ENCODE measurements at places on chromosomes 1 and 21. TPM values are rescaled to one million over a fixed set of nuclear protein-coding genes. Genes with fewer than 3 reads are reported as not detected.
A peak's percentile ranks its signal among the peaks of the same experiment; 100 is the strongest.

DNA sequence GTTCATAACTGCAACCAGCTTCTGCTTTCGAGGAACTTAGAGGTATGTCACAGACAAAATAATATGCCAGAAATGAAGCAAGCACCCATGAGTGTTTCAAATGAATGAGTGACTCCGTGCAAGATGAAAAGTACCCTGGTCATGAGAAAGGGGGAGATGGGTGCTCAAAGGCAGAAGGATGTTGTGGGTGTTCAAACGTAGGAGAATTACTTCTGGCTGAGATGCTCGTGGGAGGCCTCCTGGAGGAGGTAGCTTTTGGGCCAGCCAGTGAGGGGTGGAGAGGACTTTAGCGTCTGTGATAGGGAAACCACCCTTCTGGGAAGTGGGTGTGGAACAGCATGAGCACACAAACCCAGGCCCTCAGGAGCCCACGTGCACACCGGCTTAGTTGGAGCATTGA is 113.8 kb downstream of the SYF2 start:
- no peak for DNase-seq

LHX8 gene
- total RNA-seq = not detected

KRTAP13-2 gene
- not detected for total RNA-seq

- DNase-seq = no peak
These were observed 139.7 kb upstream of the ERRFI1 start for GRCh38 chr1:8165595-8166360.

- DNase-seq = no peak
These were observed 20.5 kb upstream of the COQ8A start for GRCh38 chr1:226919587-226919986.

- peak; percentile 81 for DNase-seq
These were observed 74.6 kb downstream of the DMRTA2 start for GRCh38 chr1:50348449-50349241.

ILDR2 gene
- 0.25 TPM for total RNA-seq

ADAMTS4 gene
- 3.1 TPM for total RNA-seq

GRCh38 chr1:51417496-51418383 is 87.4 kb upstream of the TTC39A start:
- peak; percentile 32 for DNase-seq

FRRS1 gene
- total RNA-seq = 17.1 TPM

DNA sequence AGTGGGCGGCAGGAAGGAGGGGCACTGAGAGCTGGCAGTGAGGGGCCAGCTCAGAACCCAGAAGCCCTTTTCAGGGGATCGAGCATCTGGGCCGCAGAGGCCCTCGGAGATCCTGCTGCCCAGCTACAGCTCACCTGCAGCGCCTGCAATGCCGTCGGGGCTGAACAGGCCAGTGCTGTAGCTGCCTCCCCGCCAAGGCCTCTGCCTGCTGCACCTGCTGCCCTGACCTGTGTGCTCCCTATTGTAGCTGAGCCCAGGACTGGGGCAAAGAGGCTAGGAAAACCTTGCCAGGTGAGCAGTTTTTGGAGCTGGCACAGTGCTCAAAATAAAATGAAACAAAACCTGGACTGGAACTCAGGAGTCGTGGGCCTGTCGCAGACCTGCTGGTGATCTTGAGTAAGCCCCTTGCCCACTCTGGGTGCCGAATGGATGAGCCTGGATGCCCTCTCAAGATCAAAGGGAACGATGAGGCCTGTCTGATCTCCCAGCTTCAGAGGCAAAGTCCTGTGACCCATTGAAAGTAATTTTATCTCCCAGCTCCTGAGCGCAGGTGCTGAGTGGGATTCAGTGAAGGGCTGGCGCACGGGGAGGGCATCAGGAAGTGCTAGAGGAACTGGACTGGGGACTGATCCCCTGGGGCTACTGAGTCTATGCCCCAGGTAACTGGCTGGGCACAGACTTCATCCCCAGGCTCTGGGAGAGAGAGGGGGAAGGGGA is 154.6 kb downstream of the FOXD2 start:
- no peak for DNase-seq

AMY1A gene
- not detected for total RNA-seq

FLG2 gene
- not detected for total RNA-seq

- peak; percentile 96 for DNase-seq
These were observed 235.2 kb downstream of the SDCCAG8 start for GRCh38 chr1:243490748-243491686.

DNA sequence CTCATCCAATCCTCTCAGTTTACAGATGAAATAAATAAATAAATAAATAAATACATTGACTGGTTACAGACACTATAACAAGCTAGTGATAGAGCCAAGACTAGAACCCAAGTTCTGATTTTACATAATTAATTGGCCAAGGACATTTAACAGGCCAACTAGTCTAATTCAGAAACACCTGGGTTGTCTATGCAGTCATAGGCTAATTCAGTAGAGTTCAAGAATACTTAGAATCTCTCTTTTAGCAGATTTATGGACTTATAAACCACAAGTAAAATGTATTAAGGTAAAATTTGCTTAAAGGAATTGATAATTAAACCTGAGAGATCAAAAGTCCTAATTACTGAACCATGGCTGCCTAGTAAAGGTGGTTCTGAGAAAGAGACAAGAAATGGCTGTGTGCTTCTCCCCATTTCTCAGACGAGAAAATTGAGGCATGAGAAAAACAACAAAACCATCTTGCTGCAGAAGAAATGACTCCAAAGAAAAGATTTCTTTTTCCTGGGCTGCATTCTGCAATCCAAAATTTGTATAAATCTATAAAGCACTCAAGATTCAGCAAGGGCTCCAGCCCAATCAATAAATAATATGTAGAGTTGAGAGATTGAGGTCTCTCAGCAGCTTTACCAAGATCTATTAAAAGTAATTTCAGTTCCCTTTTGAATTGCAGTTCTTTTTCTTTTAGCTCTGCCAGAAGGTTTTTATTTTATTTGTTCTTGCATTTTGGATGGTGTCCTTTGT is 98.3 kb downstream of the DUSP10 start:
- DNase-seq = no peak

HMGCS2 gene
- total RNA-seq = not detected

DNA sequence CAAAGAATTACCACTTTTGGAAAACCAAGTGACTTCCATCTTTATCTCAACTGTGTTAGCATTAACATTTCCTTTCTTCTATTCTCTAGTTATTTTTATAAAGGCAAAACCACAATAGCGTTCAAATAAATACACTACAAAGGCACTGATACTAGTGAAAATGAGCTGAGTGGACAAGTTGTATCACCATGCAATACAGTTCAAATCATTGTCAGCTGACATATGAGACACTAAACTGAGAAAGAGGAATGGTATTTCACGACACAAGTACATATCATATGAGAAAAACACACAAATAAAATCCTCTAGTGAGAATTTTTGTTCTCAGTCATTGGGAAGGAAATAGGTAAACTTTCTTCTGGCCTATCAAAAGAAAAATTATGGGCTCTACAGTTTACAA is 26.2 kb downstream of the ENAH start:
- peak; percentile 41 for DNase-seq

- DNase-seq = no peak
These were observed 48.3 kb upstream of the POFUT2 start for GRCh38 chr21:45335761-45336534.

- DNase-seq = peak; percentile 84
These were observed 24.4 kb downstream of the SNAP47 start for GRCh38 chr1:227759341-227760300.

TTC24 gene
- total RNA-seq = not detected

DNA sequence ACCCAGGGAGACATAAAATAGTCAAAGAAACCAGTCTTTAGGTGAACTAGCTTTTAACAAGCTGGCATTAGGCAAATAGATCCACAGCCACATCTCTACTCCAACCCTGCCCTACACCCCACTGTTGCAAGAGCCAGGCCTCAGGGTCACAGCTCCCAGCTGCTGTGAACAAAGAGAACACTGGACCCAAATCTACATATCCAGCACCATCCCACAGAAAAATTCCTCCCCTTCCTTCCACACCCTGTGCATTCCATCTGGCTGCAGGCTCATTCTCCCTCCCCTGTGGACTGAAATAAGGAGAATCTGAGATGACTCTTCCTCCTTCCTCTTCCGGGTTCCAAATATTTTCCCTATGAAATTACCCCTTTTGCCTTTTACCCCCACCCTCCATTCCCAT is 23.2 kb downstream of the DLGAP3 start:
- no peak for DNase-seq

RAP1GAP gene
- total RNA-seq = 0.09 TPM

DNA sequence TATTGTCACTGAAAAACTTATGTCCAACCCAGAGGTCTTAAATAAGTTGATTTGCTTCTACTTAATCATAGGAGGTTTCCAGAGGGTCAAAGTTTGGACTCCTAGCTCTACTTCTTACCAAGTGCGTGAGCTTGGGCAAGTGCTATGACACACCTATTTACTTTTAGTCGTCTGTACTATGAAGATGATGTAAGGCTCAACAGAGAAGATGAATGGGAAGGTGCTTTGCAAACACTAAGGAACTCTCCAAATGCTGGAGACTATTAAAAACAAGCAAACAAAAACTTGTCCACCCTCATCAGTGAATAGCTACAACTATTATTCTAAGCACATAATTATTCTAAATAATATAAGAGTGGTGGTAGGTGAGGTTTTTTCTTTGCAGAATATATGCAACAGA is 232.3 kb upstream of the USP24 start:
- DNase-seq = no peak

- peak; percentile 77 for DNase-seq
These were observed 9.7 kb downstream of the ATP2B4 start for GRCh38 chr1:203636291-203636690.
